ENCODE measurements at places on chromosomes 16 and 17.
A peak's percentile ranks its signal among the peaks of the same experiment; 100 is the strongest.

- DNase-seq, result no peak
Measured at GRCh38 chr17:2420176-2420575, 19.3 kb upstream of the MNT start.

- DNase-seq, result no peak
Measured at GRCh38 chr17:47735139-47735464, 2.1 kb downstream of the TBX21 start.

GRCh38 chr16:51057969-51058337 lies 93.1 kb downstream of the SALL1 start:
- peak; percentile 81 for DNase-seq

DNA sequence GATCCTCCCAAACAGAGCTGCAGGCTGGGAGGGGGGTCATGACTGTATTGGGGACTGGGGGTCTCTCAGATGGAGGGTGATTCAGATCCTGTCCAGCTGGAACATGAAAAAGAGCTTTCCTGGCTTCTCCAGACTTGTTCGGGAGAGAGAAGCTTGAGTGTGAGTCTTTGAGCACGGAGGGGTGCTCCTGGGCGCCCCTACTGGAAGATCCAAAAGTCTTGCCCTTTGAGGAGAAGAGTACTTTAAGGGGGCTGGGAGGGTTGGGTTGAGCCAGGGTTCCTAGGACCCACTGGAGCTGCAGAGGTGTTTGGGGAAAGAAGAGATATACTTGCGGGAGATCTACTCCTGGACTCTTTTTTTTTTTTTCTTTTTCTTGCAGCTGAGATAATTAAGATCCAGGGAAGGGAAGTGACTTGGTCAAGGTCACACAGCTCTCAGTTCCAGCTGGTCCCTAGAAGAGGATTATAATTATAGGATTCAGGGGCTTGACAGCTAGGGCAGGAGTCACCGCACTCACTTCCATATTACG lies 8.4 kb downstream of the RARA start:
- no peak for DNase-seq

DNA sequence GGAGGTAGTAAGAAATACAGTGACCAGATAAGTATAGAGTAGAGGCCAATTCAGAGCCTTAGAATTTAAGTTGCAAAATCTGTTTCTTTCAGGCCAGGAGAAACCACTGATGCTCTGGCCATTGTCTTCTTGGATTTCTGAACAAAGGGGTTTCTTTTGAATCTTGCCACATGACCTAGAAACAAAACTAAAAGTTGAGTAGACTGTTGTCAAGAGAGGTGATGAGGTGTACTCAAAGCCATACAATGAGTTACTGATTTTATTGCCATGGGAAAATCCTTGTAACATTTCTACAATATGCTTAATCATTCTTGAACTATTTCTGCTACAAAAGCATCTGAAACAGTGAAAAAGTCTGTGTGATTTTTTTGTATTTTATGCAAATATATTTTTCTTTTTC lies 881.3 kb downstream of the CDH11 start:
- no peak for DNase-seq

Measured in globus pallidus (tissue), 1 donor.